ENCODE measurements at places on chromosomes 3 and 15. TPM values are rescaled to one million over a fixed set of nuclear protein-coding genes. Genes with fewer than 3 reads are reported as not detected.

DNA sequence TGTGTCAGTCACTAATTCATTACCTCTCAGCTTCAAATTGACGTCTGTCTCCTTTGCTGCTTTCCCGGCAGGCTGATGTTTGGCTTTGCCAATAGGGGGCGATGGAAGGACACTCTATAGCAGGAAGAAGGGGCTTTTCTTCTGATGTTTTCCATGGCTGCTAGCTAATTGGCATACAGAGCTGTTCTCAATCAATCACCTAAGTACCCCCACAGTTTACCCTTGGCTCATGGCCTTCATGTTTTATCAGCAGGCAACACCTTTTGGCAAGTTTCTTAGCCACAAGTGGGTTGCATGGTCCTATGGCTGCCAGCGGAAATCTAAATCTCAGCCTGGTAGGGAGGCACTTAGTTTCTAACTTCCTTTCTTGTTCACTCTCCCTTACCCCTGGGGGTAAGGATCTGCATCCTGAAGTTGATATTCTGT is 45.0 kb downstream of the ESYT3 start:
- DNase-seq, result no peak

DNA sequence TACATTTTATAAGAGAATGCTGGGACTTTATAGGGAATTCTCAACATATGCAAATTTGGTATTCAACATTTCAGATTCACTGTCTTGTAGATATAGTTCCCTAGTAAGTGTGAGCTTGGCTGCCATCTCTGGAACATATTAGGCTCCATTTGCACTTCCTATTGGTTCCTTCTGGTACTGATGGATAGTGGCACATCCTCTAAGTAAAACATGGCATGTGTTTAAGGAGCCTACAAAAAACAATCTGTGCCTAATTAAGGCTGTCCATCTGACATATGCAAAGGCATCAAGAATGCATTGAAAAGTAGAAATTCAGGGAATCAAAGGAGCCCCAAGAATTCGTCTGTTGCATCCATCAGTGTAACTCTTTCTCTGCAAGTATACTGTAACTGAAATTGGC is 344.1 kb downstream of the UNC13C start:
- no peak for DNase-seq

DNA sequence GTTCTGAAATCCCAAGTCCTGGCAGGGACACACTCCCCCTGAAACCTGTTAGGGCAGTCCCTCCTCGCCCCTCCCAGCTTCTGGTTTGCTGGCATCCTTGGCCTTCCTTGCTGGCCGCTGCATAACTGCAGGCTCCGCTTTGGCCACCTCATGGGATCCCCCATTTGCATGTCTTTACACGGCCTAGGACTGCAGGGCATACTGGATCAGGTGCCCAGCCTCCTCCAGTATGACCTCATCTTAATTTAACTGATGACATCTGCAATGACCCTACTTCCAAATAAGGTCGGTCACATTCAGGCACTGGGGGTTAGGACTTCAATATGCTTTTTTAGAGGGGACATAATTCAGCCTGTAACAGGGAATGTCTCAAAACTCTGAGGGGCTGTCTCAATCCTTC is 173.3 kb downstream of the RAB11A start:
- DNase-seq, result no peak

GRCh38 chr3:16148783-16149182 is 25.7 kb upstream of the GALNT15 start:
- no peak for DNase-seq

GRCh38 chr3:45864760-45865519 is 21.4 kb upstream of the CCR9 start:
- no peak for DNase-seq

The GPR62 gene
- not detected for total RNA-seq

The COLQ gene
- 0.13 TPM for total RNA-seq

The THRB gene
- 2.0 TPM for total RNA-seq
